Endodermal cell (in vitro differentiated cells): ENCODE measurements at places on chromosomes 6 and 20. TPM values are rescaled to one million over a fixed set of nuclear protein-coding genes. Genes with fewer than 3 reads are reported as not detected.

DNA sequence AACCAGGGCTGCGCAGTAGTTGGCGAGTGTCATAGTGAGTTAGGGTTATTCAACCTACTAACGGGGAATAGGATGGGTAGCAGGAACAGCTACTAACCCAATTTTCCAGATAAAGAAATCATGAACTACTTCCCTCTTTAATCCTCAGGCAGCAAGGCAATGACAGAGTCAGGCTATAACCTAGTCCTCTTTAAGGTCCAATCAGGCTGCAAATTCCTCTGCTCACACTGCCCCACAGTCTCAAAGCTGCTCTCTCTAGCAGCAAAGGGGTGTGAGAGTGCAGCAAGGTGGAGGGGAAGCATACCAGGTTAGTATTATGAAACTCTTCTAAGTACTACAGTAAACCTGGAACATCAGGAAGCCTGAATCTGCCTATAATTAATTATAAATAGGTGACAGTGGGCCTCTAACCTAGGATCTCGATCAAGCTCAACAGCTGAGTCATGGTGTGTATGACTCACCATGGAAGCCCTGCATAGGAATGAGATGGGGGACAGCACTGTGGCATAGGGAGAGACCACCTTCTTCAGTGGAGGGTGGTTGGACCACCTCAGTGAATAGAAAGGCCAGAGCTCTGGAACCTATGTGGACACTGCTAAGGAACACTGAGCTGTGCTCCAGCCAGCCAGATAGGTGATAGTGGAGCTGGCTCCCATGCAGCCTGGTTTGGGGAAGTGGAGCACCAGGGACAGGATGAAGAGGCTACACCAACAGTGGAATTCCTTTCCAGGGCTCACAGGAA is 7.9 kb downstream of the PEX6 start:
- no peak overlapping the region for H3K27ac ChIP-seq
- no peak overlapping the region for H3K4me3 ChIP-seq
- no peaks in the 10 kb centered on the region for H3K4me1 ChIP-seq

GRCh38 chr6:125009578-125009977 is 47.3 kb downstream of the RNF217 start:
- H3K4me1 ChIP-seq = no peaks in the 10 kb centered on the region
- no peak overlapping the region for H3K27ac ChIP-seq
- no peaks in the 10 kb centered on the region for H3K27me3 ChIP-seq
- no peak overlapping the region for H3K4me3 ChIP-seq
- H3K36me3 ChIP-seq = no peaks in the 10 kb centered on the region

DNA sequence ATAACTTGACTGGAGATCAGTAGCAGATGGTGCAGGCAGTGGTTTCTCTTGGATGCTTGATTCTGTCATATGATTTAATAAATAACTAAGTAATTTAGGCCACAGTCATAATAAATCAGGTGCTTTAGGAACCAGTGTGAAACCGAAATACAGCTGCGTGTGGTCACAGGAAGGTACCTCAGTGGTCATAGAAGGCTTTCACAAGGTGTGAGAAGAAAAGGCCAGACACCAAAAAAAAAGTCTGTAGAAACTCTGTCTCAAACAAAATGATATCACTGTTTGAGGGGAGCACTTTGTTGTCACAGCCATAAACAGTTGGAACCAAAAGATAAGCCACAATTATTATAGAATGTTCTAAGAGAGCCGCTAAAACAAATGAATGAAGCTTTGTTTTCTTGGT is 56.5 kb downstream of the ARMC2 start:
- H3K27me3 ChIP-seq = peaks cover 18% of the 10 kb centered on the region
- H3K36me3 ChIP-seq = no peaks in the 10 kb centered on the region
- H3K4me1 ChIP-seq = peaks cover 3% of the 10 kb centered on the region
- H3K4me3 ChIP-seq = no peak overlapping the region

- DNase-seq = no peak
- H3K36me3 ChIP-seq = peaks cover 82% of the 10 kb centered on the region
- no peaks in the 10 kb centered on the region for H3K4me1 ChIP-seq
- H3K27me3 ChIP-seq = no peaks in the 10 kb centered on the region
Measured at GRCh38 chr6:34877869-34878485, 9.9 kb downstream of the TAF11 start.

DNA sequence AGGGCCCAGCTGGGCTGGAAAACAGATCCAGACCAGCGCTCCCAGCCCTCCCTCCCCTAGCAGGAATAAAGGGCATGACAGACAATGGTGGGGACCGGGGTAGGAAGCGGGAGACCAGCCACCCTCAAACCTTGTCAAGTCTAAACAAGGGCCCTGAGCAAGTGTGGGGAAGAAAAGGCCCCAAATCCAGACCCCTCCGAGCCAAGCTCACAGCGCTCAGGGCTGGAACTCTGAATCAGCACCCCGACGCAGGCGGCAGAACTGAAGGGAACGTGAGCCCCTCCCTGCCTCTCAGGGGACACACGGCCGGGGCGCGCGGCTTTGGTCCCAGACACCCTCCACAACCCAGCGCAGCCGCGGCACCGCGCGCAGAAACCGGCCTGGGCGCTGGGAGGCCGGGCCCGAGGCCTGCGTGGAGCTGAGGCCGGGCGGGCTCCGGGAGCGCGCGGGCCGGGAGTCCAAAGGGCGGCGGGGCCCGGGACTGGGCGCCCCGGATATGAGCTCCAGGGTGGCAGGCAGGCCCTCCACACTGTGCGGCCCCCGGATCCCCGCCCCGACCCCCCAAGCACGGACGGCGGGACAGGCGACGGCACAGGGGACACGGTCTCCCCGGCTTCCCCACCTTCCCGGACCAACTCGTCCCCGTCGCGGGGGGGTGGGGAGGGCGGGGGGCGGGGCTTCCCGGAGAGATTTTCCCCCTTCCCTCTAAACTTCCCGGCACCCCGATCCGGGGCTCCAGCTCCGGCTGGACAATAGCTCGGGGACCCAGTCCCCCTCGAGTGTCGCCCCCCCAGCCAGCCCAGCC is 641 bp downstream of the TEAD3 start:
- DNase-seq = peak; percentile 82
- H3K27ac ChIP-seq = peak overlapping the region; percentile 52
- peaks cover 25% of the 10 kb centered on the region for H3K4me1 ChIP-seq

DNA sequence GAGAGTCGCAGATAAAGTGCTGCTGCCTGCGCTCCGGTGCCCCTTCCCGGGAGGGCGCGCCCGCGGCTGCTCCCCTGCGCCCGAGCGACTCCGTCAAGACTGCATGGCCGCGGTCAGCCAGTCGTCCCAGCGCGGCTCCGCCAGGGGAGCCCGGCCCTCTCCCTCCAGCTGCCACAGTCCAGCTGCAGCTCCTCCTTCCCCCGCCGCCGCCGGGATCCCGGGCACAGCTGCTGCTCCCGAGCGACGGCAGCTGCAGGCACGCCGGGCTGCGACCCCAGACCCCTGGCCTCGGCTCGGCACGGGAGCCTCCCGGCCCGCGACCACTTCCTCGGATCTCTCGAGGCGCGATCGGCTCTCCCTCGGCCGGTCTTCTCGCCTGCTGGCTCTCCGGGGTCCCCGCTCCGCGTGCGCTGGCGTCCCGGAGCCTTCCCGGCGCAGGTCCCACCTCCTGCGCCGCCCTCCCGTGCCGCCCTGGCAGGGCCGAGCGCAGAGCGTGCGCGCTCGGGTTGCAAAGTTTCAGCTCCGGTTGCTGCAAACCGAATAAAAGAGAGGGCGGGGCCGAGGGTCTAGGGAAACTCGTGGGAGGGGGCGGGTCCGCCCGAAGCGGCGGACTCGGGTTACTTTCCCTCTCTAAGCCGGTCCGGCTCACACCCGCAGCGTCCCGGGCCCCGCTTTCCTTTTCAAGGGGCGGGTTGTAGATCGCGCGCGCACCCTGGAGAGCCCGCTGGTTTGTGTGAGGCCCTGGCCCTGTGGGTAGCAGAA is at the start of gene CNKSR3:
TSS of gene CNKSR3 (minus strand) at position 542 of the 762 bp plus-strand sequence. CDS start 571 bp downstream, outside the sequence.
- DNase-seq = peak; percentile 98
- H3K27ac ChIP-seq = peak within 1 kb of the TSS; percentile 84
- H3K4me3 ChIP-seq = peak within 1 kb of the TSS; percentile 86

DNA sequence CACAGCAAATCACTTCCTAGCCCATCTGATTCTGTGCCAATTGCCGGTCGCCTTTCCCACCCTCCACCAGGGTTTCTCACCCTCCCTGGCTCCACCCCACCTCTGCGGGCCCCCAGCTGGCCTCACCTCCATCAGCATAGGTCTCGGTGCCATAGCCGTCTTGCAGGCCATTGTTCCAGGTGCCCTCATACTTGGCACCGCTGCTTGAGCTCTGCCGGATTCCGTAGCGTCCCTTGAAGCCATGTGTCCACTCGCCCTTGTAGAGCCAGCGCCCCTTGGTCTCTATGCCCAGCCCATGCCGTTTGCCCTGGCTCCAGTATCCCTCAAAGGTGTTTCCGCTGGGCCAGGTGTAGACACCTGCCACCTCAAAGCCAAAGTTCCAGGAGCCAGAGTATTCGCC is 787 bp downstream of the JPH2 start:
- H3K27me3 ChIP-seq = no peaks in the 10 kb centered on the region
- no peak overlapping the region for H3K27ac ChIP-seq
- no peaks in the 10 kb centered on the region for H3K36me3 ChIP-seq
- H3K4me3 ChIP-seq = peak overlapping the region; percentile 71
- peaks cover 9% of the 10 kb centered on the region for H3K4me1 ChIP-seq

- no peaks in the 10 kb centered on the region for H3K27me3 ChIP-seq
- no peaks in the 10 kb centered on the region for H3K4me1 ChIP-seq
- H3K27ac ChIP-seq = no peak overlapping the region
- H3K4me3 ChIP-seq = no peak overlapping the region
Measured at GRCh38 chr20:43220612-43221011, 30.9 kb upstream of the PTPRT start.

- H3K27me3 ChIP-seq = no peaks in the 10 kb centered on the region
- no peaks in the 10 kb centered on the region for H3K36me3 ChIP-seq
- no peak overlapping the region for H3K4me3 ChIP-seq
- DNase-seq = peak; percentile 46
- H3K27ac ChIP-seq = no peak overlapping the region
Measured at GRCh38 chr20:50721881-50722281, 9.5 kb upstream of the PARD6B start.

DNA sequence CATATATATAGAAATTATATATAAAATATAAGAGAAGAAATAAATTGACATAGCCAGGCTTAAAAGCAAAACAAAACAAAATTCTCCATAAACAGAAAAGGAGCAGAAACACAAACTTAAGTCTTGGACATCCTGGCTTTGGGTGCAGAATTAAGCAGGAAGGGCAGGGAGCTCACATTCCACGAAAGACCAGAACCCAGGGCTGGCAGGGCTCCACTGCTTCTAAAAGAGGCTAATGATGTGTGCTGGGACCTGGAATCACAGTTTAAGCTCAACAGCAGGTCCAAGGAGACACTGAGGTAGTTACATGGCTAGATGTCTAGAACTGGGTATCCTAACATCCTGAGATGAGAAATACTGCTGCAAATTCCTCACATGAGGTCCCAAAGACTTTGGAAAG is 210.3 kb downstream of the WDR27 start:
- no peak overlapping the region for H3K4me3 ChIP-seq
- no peaks in the 10 kb centered on the region for H3K4me1 ChIP-seq
- H3K36me3 ChIP-seq = no peaks in the 10 kb centered on the region
- no peaks in the 10 kb centered on the region for H3K27me3 ChIP-seq
- DNase-seq = no peak
- no peak overlapping the region for H3K27ac ChIP-seq

DNA sequence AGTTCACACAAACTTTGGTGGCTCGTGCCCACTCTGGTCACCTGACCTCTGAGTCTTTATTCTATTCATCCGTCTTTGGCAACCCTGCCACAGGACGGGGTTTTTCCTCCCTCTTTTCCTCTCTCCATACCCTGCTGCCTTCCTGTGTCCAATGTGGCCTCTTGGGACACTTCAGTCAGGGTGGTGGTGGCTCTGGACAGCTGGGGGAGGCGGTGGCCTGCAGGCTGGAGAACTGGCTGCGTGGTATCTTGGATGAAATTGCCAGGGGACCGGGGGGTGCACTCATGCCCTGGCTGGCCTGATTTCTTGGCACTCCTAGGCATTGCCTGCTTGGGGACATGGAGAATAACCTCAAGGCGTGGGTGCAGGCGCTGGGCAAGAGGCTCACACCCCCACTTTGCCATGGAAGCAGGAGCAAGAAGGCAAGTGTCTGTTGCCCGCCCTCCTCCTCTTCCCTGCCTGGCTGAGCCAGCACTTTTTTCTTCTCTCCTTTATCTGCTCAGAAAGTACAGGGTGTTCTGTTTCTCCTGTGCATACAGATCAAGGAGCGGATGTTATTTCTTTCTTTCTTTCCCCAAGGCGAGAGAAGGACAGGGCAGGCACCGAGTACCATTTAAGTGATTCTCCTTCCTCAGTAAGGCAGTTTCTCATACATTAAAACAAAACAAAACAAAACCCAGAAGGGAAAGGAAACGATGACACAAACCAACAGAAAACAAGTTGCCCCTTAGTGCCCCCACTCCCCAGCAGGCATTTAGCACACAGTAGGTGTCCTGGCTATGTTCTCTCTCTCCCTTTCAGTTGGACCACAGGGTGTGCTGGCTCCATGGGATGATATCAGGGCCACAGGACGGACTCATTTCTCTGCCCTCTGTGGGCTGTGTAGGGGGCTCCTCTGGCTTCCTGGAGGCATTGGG is 155.5 kb upstream of the RNF24 start:
- no peak overlapping the region for H3K27ac ChIP-seq
- H3K36me3 ChIP-seq = peaks cover 5% of the 10 kb centered on the region
- H3K4me3 ChIP-seq = no peak overlapping the region
- DNase-seq = no peak

- no peak overlapping the region for H3K4me3 ChIP-seq
- no peak overlapping the region for H3K27ac ChIP-seq
- peaks cover 16% of the 10 kb centered on the region for H3K4me1 ChIP-seq
- no peaks in the 10 kb centered on the region for H3K36me3 ChIP-seq
Measured at GRCh38 chr6:15674690-15675386, 12.0 kb upstream of the DTNBP1 start.

DNA sequence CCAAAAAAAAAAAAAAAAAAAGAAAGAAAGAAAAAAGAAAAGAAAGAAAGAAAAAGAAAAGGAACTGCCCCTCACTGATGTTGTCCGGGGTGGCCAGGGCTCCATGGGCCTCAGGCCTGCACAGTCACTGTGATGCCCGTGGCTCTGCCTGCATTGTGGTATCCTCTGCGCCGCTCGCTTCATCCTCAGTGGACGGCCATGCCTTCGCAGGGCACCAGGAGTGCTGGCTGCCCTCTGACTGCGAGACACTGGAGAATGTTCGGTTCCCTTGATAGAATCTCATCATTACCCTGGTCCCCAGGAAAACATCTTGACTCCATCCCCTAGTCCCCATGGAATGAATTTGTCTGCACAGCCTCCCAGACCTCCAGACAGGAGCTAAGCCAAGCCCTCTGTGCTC is 61.7 kb downstream of the TMEM242 start:
- no peaks in the 10 kb centered on the region for H3K4me1 ChIP-seq
- no peaks in the 10 kb centered on the region for H3K27me3 ChIP-seq
- no peak overlapping the region for H3K27ac ChIP-seq
- H3K36me3 ChIP-seq = no peaks in the 10 kb centered on the region

- H3K4me3 ChIP-seq = no peak overlapping the region
- DNase-seq = no peak
- no peaks in the 10 kb centered on the region for H3K27me3 ChIP-seq
- H3K4me1 ChIP-seq = no peaks in the 10 kb centered on the region
- no peak overlapping the region for H3K27ac ChIP-seq
Measured at GRCh38 chr6:114055763-114056162, 84.8 kb upstream of the HDAC2 start.

- H3K27ac ChIP-seq = no peak overlapping the region
- H3K36me3 ChIP-seq = peaks cover 31% of the 10 kb centered on the region
- H3K4me1 ChIP-seq = no peaks in the 10 kb centered on the region
- no peak for DNase-seq
- no peaks in the 10 kb centered on the region for H3K27me3 ChIP-seq
Measured at GRCh38 chr6:93829009-93829408, 409.6 kb upstream of the EPHA7 start.

Gene OR2J2
- not detected in 3 replicates for total RNA-seq

Gene CALHM4
- not detected in 2 replicates for total RNA-seq

Gene COL21A1
- 0.46 to 1.7 TPM (median 0.71 TPM) in 3 replicates for total RNA-seq
